ENCODE measurements at places on chromosomes 6 and 20.

GRCh38 chr6:122702841-122703240 lies 76.7 kb upstream of the FABP7 start:
- no peak for DNase-seq

DNA sequence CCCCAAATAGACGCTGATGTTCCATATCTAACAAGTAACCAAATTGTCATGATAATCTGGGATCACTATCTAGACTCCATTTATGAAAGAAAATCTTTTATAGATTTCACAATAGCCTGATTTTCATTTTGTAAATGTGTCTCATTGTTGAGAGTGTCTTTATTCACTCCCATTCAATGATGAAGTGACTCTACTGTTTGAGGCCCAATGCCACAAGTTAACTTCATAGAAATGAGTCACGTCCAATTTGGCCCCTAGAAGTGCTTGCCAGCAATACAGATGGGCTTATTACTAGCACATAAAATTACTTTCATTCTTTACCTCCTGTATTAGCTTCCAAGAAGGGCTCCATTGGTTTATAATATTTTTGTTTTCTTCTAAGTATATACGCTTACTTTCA lies 6.3 kb downstream of the IPCEF1 start:
- no peak for DNase-seq

DNA sequence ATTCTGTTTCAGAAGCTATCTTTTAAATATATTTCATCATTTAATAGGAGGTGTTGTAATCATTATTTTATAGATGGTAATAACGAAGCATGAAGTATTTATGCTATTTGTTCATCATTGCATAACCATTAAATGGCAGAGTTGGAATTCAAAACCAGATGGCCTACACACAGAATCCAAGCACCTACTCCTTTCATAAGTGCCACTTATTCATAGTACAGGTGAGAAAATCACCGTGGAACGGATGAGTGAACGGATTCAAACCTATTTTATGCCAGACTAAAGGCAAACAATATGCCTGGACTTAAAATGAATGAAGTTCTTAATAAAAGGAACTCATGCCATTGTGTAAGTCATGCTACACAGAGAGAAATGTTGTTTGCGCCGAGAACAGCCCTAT lies 397.9 kb upstream of the ADGRB3 start:
- no peak for DNase-seq

DNA sequence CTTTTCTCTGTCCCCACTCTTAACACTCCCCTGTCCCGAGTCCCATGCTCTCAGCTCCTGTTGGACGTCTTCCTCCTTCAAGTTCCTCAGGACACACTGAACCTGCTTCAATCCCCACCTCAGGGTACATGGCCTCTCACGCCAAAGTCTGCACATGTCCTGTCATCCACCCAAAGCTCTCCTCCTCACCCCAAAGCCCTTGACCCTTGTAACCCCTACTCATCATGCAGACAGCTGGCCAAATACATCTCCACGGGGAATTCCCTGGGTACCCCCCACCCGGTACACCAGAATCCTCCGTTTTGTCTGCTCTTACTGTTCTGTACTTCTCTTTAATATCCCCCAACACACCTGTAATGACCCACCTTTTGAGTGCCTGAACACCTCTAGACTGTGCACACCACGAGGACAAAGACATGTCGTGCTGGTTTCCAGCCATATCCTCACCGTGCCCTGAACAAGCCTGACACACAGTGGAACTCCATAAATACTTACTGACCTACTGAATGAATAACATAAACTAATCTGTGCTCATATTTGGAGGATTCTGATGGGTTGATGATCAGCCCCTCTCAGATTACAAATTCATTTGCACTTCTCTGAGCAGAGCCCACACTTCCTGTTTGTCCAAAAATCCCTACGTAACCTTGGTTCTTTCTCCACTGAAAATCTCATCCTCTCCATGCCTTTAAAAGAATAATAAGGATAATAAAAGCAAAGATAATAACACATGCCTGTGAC lies 66.8 kb upstream of the EYA2 start:
- DNase-seq = no peak

Data from stimulated activated CD4-positive, alpha-beta T cell treated with anti-CD3 and anti-CD28 coated beads, Interleukin-4, amount 100 ng/mL, for 4 hours (primary cell).